ENCODE measurements at places on chromosomes 12 and 14.

- DNase-seq, result no peak
These were observed 22.2 kb downstream of the IFNG start for GRCh38 chr12:68137335-68137830.

- DNase-seq, result no peak
These were observed 22.5 kb downstream of the TESC start for GRCh38 chr12:117076410-117077372.

- no peak for DNase-seq
These were observed 155.4 kb downstream of the AACS start for GRCh38 chr12:125220404-125221273.

GRCh38 chr14:30803185-30803584 is 71.2 kb upstream of the COCH start:
- no peak for DNase-seq

- no peak for DNase-seq
These were observed 986.3 kb upstream of the TMEM132C start for GRCh38 chr12:127280393-127281275.

DNA sequence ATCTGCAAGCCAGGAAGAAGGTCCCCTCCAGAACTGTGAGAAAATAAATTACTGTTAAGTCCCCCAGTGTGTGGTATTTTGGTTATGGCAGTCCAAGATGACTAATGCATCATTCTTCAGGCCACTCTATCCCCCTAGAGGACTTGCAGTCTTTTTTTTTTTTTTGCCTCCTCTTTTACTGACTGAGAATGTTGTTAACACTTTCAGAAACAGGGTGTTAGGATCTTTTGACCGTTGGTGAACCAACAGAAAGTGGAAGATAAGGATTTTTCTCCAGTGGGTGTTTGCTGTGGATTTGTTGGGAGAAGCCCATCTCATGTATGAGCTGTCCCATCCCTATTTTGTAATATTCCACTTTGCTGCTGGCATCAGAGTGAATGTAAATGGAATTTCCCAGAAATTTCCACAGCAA is 37.8 kb downstream of the MARK3 start:
- no peak for DNase-seq

GRCh38 chr14:80381807-80382363 is 170.6 kb upstream of the DIO2 start:
- DNase-seq, result no peak

DNA sequence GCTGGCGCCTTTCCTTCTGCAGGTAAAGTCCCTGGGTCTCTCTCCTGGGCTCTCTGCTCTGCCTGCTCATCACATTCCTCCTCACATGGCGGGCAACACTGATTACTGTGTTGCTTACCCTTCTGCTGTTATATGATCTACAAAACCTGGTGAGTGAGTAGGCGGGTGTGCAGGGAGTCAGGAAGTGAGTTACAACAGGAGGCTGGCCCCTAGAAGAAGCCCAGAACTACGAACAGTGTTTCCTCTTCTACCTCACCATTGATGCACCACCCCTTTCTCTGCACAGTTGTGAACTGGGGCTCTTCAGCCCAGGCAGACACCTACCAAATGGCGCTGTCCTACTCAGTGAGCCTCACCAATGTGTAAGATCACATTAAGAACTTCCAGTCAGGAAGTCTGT is 4.9 kb upstream of the KLHL33 start:
- no peak for DNase-seq

DNA sequence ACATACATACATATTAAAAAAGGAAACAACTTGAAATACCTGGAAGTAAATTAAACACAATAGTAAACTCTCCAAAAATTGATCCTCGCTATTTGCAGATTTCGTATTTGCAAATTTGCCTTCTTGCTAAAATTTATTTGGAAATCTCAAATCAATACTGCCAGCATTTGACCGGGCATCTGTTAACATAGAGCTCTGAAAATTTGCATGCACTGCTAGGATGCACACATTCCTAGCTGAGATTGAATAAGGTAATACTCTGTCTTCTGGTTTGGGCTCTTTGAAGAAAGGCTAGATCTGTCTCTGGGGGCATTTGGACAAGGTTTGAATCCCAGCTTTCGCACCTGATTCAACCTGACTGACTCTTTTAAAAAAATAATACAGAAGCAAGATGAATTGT is 729.1 kb upstream of the MGAT4C start:
- no peak for DNase-seq

DNA sequence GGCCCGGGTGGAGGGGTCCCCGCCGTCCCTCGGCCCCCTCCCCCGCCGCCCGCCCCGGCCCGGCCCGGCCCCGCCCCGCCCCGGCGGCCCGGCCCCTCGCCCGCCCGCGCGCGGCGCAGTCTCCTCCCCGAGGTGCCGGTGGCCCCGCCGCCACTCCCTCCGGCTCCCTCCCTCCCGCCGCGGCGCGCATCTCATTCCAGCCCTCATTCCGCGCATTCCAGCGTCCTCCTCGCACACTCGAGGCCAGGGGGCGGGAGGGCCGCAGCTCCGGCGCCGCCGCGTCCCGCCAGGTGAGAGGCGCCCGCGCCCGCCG is at the start of gene TEAD4:
TEAD4 (plus strand) TSS at position 206 of the 313 bp plus-strand sequence.
- no peak for DNase-seq

DNA sequence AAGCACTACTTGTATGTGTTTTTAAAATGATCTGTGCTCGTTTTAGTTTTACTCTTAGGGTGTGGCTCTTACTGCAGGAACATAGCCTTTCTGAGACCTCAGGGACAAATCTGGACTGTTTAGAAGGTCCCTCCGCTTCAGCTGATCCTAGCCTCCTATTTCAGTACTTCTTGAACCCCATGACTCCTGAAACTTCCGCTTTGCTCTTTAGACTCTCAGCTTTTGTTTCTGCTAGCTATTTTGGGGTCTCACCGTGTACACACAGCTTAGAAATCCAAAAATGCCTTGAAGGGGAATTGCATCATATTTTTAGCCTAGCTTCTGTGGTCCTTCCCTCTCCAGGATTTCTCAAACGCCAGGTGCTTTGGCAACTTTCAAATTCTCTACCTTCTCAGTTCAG is 8.3 kb downstream of the OR11G2 start:
- DNase-seq, result no peak

GRCh38 chr12:74337951-74338350 is 199.7 kb upstream of the ATXN7L3B start:
- DNase-seq, result no peak

DNA sequence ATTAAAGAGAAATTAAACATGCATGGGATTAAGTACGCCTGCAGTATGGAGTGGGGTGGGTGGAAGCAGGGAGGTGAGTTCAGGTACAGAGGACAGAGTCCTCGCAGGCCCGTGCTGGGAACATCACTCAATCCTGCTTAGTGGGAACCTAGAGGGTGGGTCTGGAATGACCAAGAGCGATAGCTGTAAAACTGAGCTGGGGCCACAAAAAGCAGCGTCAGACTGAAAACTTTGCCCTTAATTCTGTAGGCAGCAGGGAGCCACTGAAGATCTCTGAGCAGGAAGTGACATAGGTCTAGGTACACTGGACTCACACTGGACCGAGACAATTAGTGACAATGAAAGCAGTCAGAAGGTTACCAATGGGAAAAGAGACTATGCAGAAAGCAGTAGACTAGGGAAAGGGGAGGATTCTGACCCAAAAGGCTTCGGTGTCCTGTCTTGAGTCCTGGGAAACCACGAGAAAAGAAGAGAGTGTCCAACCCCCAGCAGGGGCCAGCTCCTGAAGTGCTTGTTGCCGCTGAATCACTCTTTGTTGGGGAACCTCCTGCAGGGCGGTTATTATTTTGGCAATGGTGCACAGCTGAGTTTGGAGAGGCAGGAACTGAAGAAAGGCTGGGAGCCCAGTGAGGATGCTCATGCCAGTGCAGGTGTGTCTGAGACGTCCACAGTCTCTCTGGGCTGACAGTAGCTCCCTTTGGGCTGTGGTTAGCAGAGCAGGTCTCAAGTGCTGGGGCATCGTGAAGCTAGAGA is 97.4 kb downstream of the PLXNC1 start:
- DNase-seq, result no peak

DNA sequence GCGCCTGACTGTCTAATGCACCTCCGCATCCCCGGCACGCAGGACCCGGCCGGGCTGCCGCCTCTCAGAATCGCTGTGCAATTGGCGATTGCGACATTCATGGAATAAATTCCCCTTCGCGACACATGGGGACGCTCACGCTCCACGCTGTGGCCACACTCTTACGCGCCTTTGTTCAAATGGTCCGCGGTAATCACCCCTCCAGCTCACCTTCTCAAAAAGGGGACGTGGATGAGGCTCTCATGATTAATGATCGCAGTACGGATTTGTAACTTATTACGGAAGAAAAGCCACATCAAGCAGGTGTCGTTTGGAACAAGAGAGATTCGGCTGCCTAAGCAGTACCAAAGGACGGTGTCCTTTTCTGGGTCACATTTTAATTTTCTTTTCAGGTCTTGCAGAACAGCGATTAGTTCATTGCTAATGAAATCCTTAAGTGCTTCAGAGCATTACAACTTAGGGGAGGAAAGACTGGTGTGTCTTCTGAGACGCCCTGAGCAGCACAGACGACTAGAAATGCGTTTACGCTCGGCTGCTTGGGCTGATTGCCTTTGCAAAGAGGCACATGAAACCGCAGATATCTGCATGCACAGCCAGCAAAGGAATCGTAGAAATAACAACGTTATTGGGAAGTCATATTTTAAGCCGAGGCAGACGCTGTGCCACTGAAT is 37.3 kb upstream of the ADGRD1 start:
- DNase-seq, result no peak

DNA sequence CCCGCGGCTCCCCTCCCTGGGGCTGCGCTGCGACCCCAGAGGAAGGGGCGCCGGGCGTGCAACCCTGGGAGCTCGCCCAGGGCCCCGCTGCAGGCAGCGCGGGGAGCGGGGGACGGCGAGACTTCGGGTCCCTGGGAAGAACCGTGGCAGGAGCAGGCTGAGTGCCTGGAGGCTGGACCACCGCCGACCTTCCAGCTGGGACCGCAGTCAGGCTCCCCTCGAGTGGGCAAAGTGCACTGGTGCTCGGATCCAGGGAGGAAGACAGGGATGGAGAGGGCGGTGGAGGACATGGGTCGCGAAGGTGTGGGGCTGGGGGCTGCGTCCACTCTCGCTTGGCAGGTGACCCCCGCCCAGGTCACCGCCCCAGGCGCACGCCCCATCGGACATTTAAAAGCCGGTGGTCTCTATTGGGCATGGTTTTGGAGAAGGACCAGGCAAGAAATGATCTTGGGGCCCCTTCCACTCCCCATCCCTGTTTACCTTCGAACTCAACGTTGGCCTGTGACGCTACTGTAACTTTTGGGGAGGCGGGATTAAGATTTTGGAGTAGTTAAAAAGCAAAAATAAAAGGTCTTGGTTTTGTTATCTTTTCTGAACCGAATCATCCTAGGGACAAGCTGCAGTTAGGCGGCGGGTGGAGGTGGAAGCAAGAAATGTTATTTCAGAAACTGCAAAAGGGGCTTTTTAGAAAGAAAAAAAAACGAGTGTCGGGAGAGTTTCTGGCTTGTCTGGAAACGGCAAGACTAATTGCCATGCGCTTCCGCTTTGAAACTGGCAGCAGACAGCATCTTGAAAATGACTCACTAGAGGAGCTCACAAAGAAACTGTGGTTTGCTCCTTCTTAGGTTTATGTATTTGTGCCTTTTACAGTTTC is 1.0 kb downstream of the ELK3 start:
- no peak for DNase-seq
